ENCODE measurements at places on chromosomes 1 and 21.

DNA sequence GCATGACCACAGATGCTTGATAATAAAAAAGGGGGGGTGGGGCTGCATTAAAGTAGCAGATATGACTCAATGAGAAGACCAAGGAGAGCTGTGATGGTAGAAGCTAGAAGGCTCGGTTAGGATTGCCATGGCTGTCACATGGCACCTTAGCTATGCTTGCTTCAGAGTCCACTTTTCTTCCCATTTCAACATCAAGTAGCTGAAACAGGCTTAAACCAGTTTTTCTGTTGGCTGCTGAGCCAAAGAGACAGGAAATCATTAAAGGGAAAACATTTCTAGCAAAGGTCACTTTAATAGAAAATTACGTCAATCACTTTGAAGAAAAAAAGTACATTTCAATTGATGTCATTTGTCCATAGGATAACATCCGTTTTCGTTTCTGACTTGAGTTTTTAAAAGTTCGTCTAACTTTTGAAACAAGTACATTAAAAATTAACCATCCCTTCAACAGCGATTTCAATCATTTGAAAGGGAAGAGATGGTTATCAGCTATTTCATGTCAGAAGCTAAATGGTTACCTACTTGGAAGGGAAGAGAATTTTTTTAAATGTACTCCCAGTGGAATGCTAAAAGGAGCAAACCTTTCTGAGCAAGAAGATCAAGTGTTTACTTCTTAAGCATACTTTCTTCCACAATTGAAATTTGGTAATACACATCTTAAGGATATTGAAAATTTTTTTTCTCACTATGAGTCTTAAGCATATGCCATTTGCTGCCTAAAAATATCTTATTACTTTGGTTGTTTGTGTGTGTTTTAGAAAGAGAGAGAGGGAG, 488.1 kb upstream of the PRMT6 start:
- DNase-seq: no peak

- no peak for DNase-seq
Observed at GRCh38 chr1:246483569-246483933, 23.5 kb downstream of the SMYD3 start.

- DNase-seq: no peak
Observed at GRCh38 chr21:38037416-38037815, 121.2 kb upstream of the KCNJ6 start.

- DNase-seq: no peak
Observed at GRCh38 chr21:33317145-33317544, 7.6 kb upstream of the IFNAR1 start.

DNA sequence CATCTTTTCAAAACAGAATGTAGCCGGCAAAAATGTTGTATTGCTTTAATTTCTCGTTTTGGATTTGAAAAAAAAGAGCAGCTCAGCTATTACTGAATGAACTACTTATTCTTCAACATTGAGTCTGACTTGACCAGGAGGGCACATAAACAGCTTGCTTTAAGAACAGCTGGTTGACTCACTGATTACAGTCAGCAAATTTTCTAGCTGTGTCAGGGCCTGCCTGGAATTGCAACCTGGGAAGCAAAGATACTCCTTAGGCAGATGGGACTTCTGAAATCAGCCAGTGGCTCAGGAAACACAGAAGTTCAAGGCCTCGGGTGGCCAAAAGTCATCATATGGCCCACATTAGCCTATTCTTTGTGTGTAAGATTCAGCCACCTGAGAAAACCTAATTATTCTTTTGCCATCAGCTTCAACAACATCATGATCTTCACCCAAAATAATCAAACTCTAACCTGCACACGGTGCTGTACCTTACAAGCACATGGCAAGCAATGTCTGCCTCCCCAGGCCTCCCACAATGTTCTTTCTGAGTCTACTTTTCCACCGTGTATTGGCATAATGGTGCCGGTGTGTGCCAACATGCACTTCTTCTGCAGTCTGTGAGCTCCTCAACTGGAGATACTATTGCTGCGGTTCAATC, 307.2 kb downstream of the HHIPL2 start:
- no peak for DNase-seq

- DNase-seq: no peak
Observed at GRCh38 chr1:90400131-90400530, 317.0 kb downstream of the BARHL2 start.

DNA sequence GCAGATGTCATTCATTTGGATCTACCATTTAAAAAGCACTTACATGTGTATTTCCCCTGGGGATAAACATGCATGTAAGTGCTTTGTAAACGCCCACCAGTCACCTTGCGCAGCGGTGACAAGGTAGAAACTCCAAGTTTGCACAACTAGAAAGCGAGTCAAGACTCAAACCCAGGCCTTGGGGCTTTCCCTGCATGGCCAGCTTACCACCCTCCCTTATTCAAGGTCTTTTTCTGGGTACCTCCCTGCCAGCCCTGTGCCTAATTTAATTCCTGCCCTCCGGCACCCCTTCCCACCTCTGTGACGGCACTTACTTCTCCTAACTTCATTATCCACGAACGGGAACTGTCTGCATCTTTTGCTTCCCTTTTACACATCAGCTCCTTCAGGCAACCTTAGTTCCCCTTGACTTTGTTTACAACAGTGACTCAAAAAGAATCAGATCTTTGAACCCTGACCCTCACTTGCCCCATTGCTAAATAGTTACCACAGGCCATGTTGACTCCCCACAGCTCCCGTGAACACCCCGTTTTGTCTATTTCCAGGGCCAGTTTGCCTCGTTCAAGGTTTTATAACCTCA, 138.3 kb upstream of the ETS2 start:
- DNase-seq: no peak

DNA sequence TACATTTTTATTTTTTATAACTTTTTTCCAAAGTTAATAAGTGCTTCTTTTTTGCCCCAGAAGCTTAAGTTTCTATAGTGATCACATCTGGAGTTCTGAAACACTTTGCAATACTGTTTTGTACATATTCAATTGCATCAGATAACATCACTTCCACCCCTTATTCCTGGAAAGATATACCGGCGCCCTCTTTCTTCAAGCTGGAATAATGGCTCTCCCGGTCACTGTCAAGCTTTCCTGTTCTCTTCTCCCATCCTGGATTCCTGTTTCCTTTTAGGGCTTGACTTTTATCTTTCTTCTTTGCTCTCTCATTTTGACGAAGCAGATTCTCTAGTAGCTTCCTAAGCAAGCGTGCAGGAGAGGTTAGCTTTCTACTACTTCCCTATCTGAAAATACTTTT, 1866.8 kb downstream of the MRPL39 start:
- no peak for DNase-seq

GRCh38 chr1:116151739-116152576, 40.8 kb downstream of the MAB21L3 start:
- DNase-seq: peak; percentile 91

DNA sequence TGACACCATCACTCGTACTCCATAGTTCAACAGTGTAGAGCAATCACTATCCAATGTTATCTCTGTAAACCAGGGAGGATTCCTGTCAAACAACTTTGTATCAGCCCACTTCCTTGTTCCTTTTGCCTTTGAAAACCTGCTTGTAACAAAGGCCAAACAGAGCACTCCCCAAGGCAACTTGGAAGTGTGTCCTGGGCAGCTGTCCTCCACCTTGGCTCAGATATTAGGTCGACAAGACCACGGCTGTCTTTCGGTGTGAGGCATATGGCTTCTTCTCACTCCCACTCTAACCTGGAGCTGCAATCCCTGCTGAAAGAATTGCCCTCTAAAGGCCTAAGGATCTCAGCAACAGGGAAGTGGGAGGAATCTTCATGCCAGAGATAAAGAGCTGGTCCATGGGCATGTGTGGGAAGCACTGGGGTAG, 66.7 kb downstream of the ITPKB start:
- DNase-seq: no peak

DNA sequence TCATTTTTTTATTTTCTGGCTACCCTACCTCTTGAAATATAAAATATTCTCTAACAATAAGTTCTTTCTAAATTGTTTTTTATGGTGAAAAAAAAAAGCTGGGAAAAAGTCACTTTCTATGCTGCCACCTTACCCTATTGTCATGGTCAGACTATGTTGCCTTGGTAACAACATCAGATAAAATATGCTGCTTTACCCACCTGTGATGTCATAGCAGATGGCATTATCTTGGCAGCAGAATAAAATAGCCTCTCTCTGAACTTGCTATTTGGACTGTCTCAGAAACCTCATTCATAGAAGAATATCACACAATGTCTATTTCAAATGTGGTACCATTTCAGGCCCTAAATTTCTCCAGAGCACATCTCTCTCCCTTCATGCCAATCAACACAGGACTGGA, 69.6 kb upstream of the SGIP1 start:
- DNase-seq: no peak

DNA sequence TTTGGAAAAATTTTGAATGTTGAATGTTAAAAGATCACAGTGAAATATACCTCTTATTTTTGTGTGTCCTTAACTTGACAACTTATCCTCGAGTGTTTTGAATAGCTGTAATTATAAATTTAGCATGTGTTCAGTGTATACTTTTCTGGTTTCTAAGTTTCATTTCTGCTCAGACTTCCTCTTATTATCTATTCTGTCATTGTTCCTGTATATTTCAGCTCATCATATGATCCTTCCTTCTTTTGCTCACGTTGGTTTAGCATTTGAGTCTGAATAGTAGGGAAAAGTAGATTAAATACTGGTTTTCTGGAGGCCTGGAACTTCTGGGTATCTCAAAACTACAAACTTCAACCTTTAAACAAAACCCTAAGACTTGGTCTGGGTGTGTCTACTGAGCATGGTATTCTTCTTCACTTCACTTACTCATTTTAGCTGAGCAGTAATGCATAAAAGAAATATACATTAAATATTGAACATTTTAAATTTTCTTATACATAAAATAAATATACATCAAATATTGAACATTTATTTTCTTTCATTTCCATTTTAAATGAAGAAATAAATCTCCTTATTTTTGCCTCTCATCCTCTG, 3.3 kb upstream of the ATP6V1G3 start:
- DNase-seq: no peak

DNA sequence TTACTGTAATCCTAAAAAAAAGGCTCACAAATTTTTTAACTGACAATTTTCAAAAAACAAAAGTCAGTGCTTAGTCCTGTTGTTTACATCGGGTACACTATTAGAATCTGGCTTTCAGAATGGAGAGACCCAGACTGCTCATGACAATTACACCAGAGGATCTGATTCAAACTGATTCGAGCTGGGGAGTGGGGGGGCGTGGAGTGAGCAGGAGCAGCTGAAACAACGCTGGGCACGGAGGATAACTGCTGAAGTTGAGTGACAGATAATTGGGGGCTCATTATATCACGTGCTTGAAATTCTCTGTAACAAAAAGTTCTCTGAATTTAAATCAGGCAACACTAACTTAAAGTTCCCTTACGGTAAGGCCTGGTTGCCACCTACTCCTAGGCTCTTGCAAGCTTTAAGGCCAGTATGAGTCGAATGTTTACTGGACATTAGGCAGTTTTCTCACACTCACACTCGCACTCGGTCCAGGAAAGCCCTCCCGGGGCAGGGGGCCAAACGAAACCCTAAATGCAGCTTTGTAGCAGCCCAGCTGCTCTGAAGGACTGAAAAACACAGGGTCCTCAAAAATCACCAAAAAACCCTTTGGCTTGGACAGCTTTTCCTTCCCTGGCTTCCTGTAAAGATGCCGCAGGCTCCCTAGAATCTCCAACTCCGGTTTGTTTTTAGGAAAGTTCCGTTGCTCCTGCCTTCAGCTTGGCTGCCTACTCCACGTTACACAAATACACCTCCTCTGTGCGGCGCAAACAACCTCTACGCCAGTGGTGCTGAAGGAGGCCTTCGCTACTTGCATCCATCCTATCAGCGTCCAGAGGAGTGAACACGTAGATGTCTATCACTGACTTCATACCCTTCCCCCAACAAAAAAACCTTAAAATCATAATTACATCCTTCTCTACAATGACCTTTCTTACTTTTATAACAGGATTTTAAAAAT, 42.9 kb downstream of the CAPZB start:
- DNase-seq: no peak

DNA sequence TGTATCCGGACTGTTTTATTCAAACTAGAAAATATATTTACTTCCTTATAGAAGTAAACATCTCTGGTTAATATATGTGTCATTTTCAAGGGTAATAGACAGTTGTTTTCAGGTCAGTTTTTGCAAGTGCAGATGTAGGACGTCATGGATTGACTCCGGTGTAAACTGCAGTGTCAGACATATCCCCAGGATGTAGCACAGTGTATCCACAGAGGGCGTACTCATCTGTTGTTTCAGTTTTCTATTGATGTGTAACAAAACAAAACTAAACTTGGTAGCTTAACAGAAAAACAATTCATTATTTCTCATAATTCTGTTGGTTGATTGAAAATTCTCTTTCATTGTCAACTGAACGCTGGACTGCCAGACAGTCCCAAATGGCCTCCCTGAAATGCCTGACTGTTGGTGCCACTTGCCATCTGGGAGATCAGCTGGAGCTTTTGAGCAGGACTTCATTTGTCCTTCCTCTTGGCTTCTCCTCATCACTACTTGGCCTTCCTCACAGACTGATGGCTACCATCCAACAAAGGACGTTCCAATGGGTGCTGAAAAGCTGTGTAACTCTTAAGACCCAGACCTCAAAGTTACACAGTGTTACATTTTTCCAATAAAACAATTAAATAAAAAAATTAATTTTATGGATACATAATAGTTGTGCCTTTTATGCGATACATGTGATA, 181.6 kb downstream of the NCAM2 start:
- DNase-seq: no peak

- DNase-seq: no peak
Observed at GRCh38 chr1:93774707-93775106, 93.1 kb upstream of the BCAR3 start.

- no peak for DNase-seq
Observed at GRCh38 chr1:219732814-219733491, 120.0 kb upstream of the ZC3H11B start.

- no peak for DNase-seq
Observed at GRCh38 chr1:78549891-78550290, 59.1 kb downstream of the PTGFR start.

GRCh38 chr1:92480813-92481598, 5.7 kb downstream of the GFI1 start:
- DNase-seq: peak; percentile 81

- no peak for DNase-seq
Observed at GRCh38 chr21:35635261-35635660, 425.1 kb downstream of the SETD4 start.

GRCh38 chr1:9269721-9270120, 23.0 kb upstream of the SPSB1 start:
- DNase-seq: no peak

GRCh38 chr1:234373959-234374254, 651 bp downstream of the COA6 start:
- no peak for DNase-seq

GRCh38 chr1:66041654-66042053, 249.0 kb downstream of the PDE4B start:
- DNase-seq: no peak

DNA sequence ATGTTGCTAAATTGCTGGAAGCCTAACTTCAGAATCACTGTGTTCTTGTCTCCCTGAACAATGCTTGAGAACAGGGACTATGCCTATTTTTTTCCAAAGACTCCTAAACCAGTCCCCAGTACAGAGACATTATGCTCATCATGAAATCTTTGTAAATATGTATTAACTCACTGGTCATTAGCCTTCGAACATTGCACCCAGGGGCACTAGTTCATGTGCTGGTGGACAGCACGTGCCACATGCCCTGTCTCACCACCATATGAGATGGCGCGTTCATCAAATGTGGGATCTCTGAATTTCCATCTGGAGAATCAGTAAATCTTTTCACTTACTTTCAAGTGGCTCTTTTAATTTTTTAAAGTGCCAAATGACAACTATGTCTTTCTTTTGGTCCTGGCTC, 11.0 kb upstream of the ATP1A1 start:
- DNase-seq: no peak

GRCh38 chr1:40352126-40352525, 21.4 kb upstream of the SMAP2 start:
- DNase-seq: no peak

- no peak for DNase-seq
Observed at GRCh38 chr1:25674807-25675084, 58.2 kb downstream of the MAN1C1 start.
